ENCODE measurements at places on chromosomes 13 and 19.

DNA sequence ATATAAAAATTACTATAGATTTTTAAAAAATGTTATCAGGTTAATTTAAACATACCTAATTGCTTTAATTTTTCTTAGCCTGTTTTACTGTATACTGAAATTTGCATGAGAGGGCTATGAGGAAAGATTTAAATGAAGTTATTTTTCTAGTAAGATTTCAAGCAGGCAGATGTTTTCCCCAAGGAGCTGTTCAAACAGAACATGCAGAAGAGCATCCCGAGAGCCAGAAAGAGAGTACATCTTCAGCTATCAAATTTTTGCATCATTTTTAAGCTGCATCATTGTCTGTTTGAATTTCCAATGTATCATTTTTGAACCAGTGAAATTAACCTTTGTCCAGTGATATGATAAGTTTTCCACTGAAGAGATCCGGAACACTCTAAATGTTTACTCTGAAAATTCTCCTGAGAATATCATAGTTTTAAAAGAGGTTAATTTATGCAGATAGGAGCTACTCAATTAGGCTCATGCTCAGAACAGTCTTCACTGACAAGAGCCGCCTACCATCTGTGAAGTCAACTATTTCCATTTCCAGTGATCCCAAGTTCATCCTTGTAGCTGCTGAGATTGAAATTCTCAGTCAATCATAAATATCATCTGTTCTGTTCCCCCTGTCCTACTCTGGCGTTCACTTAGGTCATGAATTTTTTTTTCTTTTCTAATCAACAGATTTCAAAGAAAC lies 467.7 kb upstream of the NBEA start:
- no peaks in the 10 kb centered on the region for H3K4me1 ChIP-seq
- H3K36me3 ChIP-seq: no peaks in the 10 kb centered on the region
- DNase-seq: no peak
- no peaks in the 10 kb centered on the region for H3K27me3 ChIP-seq
- no peak overlapping the region for H3K4me3 ChIP-seq

- no peak overlapping the region for H3K27ac ChIP-seq
- no peaks in the 10 kb centered on the region for H3K4me1 ChIP-seq
- peaks cover 72% of the 10 kb centered on the region for H3K36me3 ChIP-seq
- no peak overlapping the region for H3K4me3 ChIP-seq
- no peaks in the 10 kb centered on the region for H3K27me3 ChIP-seq
These were observed 5.3 kb downstream of the DHPS start for GRCh38 chr19:12676384-12676792.

GRCh38 chr19:11191273-11191755 lies 6.0 kb downstream of the KANK2 start:
- H3K27ac ChIP-seq: peak overlapping the region; percentile 26
- DNase-seq: peak; percentile 92
- peaks cover 21% of the 10 kb centered on the region for H3K4me1 ChIP-seq
- no peak overlapping the region for H3K4me3 ChIP-seq

- H3K4me1 ChIP-seq: no peaks in the 10 kb centered on the region
- peaks cover 47% of the 10 kb centered on the region for H3K36me3 ChIP-seq
- no peak for DNase-seq
- no peak overlapping the region for H3K4me3 ChIP-seq
- H3K27me3 ChIP-seq: no peaks in the 10 kb centered on the region
These were observed 20.7 kb downstream of the POMP start for GRCh38 chr13:28679628-28680027.

DNA sequence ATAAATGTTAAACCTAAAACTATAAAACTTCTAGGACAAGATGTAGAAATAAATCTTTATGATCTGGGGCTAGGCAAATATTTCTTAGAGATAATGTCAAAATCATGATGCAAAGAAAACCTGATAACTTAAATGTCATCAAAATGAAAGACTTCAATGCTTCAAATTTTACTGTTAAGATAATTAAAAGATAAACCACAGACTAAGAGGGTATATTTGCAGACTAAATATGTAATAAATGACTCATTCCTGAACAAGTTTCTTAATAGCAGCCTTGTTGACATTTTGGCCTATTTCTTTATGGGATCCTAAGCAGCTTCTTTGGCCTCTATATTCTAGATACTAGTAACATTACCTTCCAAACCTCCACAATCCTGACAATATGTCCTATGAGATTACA lies 2878.3 kb upstream of the PCDH20 start:
- H3K27me3 ChIP-seq: no peaks in the 10 kb centered on the region
- H3K36me3 ChIP-seq: no peaks in the 10 kb centered on the region
- no peak overlapping the region for H3K27ac ChIP-seq
- H3K4me3 ChIP-seq: no peak overlapping the region

DNA sequence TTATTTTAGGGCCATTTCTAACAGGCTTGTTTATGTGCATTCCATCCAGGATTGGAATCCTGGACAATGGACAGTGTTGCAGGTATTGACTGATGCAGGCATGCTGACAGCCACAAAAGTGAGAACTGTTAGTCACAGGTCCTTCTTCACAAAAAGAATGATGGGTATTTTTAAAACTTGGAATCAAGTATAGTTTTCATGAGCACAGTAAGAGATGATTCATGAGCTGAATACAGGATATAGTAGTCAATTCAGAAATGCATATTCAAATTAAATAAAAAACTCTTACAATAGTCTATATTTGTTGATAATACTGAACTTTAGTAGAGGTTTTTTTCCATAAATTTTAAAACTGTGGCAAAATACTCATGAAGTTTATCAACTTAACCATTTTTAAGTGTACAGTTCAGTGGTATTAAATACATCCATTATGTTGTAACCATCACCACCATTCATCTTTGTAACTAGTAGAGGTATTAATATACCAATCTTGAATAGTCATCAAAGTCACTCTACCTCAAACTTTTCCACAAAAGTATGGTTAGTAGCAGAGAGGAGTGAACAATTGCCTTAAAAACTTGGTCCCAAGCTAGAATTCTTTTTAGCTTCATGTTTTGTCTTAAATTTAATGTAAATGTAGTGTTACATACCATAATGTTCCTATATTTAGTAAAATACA lies 79.5 kb downstream of the KCNRG start:
- DNase-seq: no peak
- no peaks in the 10 kb centered on the region for H3K27me3 ChIP-seq
- no peaks in the 10 kb centered on the region for H3K36me3 ChIP-seq
- H3K4me3 ChIP-seq: no peak overlapping the region
- no peaks in the 10 kb centered on the region for H3K4me1 ChIP-seq

GRCh38 chr19:51664997-51665396 lies 18.4 kb upstream of the SIGLEC14 start:
- H3K36me3 ChIP-seq: no peaks in the 10 kb centered on the region
- no peak overlapping the region for H3K4me3 ChIP-seq
- no peak for DNase-seq
- no peaks in the 10 kb centered on the region for H3K4me1 ChIP-seq
- peaks cover 11% of the 10 kb centered on the region for H3K27me3 ChIP-seq

- no peak overlapping the region for H3K27ac ChIP-seq
- H3K36me3 ChIP-seq: no peaks in the 10 kb centered on the region
- no peaks in the 10 kb centered on the region for H3K4me1 ChIP-seq
- DNase-seq: no peak
- H3K27me3 ChIP-seq: no peaks in the 10 kb centered on the region
These were observed 141.6 kb downstream of the KATNAL1 start for GRCh38 chr13:30165796-30166195.

- H3K4me1 ChIP-seq: peaks cover 24% of the 10 kb centered on the region
- no peaks in the 10 kb centered on the region for H3K36me3 ChIP-seq
- H3K4me3 ChIP-seq: no peak overlapping the region
- H3K27me3 ChIP-seq: no peaks in the 10 kb centered on the region
These were observed 826 bp downstream of the RASIP1 start for GRCh38 chr19:48739404-48740163.

DNA sequence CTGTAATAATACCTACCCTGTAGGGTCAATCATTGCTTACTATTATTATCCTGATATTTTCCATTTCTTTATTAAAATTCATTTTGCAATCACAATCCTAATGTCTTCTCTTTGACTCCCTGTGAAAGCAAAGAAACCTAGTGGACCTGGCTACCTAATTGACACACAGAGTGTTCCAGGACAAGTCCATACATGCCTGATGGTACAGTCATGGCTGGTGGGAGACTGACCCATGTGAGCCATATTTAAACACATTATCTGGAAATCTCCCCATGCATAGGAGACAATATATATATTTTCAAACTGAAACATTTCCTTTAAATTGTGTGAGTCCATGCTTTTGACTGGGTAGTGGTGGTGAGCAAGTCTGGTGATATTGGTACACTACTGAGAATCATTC lies 230.6 kb upstream of the DACH1 start:
- H3K4me1 ChIP-seq: no peaks in the 10 kb centered on the region
- H3K36me3 ChIP-seq: no peaks in the 10 kb centered on the region
- no peak for DNase-seq
- no peaks in the 10 kb centered on the region for H3K27me3 ChIP-seq

DNA sequence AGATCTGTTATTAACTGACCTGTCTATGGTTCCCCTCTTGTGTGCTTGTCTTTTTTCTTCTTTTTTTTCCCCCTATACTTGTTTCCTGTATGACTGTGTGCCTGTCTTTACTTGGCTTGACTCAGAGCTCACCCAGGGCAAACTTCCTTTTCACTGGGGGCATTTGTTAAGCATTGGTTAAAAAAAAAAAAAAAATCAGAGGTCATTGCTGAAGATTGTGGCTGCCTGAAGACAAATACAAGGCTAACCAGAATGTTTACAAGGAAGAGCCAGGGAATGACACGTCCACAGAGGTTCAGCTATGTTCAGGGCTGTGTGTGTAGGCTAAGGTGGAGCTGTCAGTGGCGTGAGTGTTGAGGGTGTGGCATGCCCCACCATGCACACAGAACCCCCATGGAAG lies 47.1 kb downstream of the LNX2 start:
- no peaks in the 10 kb centered on the region for H3K4me1 ChIP-seq
- H3K27me3 ChIP-seq: no peaks in the 10 kb centered on the region
- H3K4me3 ChIP-seq: no peak overlapping the region

GRCh38 chr19:30152510-30153291 lies 210.7 kb downstream of the URI1 start:
- H3K36me3 ChIP-seq: no peaks in the 10 kb centered on the region
- no peak overlapping the region for H3K27ac ChIP-seq
- DNase-seq: no peak
- no peaks in the 10 kb centered on the region for H3K4me1 ChIP-seq

DNA sequence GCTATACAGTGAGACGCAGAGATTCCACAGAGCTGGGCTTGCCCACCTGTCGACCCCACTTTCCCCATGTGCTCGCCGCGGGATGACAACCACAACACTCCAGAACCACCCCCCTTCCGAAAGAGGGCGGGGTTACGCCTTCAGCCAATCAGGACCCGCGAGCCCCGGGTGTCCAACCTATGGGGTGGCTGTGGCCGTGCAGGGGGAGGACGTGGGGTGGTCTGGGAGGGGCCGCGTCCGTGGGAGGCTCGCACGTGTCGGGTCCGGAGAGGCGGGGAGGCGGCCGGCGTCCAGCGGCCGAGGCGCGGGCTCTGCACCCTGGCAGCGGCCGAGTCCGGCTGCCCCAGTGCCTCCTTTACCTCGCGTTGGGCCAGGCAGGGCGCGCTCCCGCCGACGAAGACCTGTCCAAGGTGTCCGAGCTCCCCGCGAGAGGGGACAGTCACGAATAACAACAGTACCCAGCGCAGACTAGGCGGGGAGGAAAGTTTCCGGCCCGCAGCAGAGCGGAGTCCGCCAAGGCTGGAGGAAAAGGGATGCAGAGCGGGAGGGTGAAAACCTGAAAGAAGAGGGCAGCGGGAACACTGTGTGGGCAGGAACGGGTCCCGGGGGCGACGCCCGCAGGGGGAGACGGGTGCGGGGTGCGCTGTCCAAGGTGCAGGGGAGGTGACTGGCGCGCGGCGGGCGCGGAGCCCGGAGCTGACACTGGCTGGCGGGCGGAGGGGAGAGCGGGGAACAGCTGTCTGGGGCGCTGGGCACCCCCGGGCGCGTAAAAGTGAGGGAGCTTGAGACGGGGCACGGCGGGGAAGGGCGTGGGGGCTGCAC lies 911 bp downstream of the ENOX1 start:
- H3K27me3 ChIP-seq: peaks cover 6% of the 10 kb centered on the region
- H3K4me3 ChIP-seq: peak overlapping the region; percentile 61
- no peak overlapping the region for H3K27ac ChIP-seq
- peak; percentile 58 for DNase-seq

DNA sequence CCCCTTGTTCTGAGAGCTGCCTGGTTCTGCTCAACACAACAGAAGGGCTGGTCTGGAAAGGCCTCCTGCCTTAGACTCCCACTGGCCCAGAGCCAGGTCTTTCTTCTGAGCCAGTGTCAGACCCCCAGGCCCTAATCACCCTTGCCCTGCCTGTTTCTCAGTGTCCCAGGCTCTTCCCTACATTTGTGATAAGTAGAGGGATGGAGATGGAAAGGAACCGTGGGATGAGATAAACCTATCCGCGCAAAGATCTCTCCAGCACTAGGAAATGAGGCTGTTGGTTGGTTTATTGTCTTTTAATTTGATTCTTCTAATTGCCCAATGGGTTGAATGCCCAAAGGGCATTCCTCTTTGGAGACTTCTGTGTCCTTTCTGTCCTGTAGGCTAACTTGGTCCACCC lies 470.0 kb downstream of the TSHZ3 start:
- no peak overlapping the region for H3K4me3 ChIP-seq
- H3K36me3 ChIP-seq: no peaks in the 10 kb centered on the region
- no peaks in the 10 kb centered on the region for H3K4me1 ChIP-seq
- no peaks in the 10 kb centered on the region for H3K27me3 ChIP-seq

DNA sequence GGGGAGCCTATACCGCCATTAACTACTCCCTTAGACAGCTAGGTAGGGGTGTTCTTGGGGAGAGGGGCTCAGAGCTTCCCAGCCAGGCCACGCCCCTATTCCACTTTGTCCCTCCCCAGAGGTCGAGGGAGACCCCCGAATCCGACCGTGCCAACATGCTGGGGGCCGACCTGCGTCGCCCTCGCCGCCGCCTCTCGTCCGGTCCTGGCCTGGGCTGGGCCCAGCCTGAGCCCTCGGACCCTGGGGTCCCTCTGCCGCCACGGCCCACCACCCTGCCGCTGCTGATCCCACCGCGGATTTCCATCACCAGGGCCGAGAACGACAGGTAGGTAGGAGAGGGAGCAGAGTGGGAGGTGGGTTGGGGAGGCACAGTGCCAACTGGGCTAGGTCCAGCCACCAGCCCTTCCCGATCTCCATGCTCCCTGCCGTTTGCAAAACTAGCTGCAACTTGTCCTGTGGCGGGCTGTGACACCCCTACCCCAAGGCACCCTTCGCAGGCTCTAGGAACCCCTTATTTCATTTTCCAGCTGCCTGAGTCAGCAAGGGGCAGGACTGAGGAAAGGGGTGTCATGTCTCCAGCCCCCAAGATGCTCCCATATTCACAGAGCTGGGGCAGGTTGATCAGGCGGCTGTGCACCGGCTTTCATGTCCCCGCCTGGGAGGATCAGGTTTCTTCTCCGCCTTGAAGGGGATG lies 2.6 kb upstream of the PDE4A start:
- no peak overlapping the region for H3K27ac ChIP-seq
- no peak overlapping the region for H3K4me3 ChIP-seq
- peaks cover 20% of the 10 kb centered on the region for H3K4me1 ChIP-seq

Measured in adrenal gland (tissue), 19 donors.